ENCODE measurements at places on chromosomes 16 and 17.

GRCh38 chr16:87435372-87436224, 43.5 kb downstream of the MAP1LC3B start:
- DNase-seq = no peak

DNA sequence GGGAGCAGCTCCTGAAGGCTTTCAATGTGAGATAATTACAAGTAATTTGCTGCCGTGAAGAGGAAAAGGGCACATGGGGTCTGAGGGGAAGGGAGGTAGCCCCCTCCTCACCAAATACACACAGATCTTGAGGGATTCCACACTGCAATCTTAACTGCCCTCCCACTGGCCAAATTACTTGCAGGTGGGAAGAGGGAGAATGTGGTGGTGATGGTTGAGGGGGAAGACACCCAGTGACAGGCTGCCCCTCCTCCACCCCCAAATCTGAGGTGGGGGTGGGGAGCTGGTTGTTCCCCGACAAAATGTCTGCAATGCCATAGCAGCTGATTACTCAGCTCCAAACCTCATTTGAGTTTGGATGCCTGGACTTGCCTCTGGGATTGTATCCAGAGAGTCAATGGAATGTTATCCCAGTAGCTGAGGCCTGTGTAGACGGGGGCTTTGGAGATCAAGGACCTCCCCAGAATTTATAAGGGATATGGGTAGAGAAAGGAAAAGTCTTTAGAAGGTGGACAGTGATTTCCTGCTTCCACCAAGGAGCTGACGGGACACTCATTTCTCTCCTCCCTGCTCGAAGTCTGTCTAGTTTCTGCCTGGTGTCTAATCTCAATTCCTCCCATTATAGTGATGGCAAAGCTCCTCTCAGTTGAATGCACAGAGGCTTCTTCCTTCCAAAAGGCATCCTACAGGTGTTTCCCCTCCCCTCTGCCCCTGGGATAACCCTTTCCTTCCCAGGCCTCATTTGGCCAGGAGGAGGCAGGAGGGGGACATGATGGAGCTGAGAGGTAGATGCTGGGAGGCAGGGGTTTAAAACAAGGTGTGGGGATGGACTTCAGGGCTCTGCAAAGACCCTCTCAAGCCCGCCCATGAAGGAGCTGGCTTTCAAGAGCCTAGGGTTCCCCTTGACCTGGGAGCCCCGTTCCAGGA, 8.7 kb downstream of the DLX4 start:
- no peak for DNase-seq

DNA sequence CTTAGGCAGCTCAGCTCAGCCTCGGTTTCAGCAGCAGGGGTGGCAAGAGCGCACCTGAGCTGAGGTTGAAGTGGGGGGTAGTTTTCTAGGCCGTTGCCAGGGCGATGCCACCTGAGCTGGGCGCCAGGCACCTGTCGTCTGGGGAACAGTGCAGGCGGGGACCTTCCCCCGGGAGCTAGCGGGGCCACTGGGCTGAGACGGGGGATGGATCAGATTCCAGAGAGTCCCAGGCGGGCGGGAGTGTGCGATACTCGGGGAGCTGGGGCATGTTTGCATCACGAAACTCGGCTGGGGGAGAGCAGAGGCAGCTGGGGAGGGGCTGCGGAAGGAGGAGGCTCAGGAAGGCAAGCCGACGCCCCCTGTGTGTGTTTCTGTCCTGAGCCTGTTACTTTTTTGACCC, 477 bp upstream of the CLDN9 start:
- no peak for DNase-seq

DNA sequence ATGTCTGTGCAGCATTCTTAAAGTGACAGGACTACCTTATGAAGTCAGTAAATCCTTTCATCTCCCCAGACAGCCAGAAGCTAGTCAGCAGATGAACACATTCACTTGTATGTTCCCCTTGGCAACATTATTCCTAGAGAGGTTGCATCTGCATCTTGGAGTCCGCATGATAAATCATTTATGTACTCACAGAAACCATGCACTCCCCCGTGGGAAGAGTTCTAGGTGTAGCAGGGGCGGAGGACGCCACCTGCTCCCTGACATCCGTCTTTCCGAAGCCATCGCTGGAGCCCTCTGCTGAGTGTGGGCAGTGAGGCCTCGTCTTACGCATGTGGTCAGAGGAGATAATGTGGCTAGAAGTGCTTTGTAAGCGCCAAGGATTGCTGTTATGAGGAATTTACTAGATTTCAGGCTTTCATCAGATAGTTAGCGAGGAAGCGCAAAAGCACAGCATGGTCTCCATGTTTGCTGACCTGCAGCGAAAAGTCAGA, 144.5 kb downstream of the RPTOR start:
- DNase-seq = no peak

GRCh38 chr17:38750312-38751121, 2.0 kb upstream of the PSMB3 start:
- no peak for DNase-seq

- no peak for DNase-seq
These were observed 281.4 kb downstream of the ZFHX3 start for GRCh38 chr16:72766506-72766905.

DNA sequence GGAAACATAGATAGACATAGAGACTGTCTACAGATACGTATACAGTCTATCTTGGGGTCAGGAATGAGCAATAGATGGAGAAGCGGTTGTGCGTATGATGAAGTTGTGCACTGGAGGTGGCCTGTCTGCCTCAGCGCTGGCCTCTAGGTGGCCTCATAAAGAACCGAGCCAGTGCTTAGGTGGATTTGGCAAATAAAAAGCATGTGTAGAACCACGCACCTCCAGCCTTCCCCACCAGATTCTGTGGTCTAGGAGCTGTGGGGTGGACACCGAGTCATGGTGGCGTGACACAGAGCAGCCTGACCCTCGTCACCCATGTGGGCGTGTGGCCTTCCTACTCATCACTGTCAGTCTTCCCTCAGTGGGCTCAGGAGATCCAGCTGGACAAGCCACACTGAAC, 34.0 kb downstream of the PGS1 start:
- no peak for DNase-seq

- DNase-seq = no peak
These were observed 15.4 kb upstream of the HOXB9 start for GRCh38 chr17:48641541-48642058.

DNA sequence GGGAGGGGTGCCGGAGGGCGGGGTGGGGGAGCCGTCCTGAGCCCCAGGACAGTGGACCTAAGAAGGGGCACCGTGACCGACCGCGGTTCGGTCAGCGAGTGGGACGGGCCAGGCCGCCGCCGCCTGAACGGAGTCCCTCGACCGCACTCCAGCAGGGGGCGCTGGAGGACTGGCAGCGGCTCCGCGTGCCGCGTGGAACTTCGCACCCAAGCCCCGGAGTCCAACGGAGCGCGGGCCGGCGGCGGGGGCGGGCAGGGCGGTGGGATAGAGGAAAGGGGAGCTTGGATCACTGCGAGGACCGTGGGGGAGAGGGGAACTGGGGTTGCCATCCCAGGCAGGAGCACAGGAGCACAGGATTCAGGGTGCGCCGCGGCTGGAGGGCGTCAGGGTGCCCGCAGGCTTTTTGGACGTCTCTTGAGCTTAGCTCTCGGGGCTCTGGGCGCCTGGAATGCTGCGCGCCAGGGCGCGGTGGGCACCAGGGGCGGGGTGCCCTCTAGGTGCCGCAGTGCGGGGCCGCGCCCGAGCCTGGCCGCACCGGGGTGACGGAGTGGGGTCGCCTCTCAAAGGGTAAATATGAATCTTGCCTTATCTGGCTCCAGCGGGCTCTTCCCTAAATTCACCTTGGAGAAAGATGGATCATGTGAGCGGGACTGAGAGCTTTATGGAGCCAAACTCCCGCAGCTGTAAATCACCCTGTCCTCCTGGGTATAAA, 379 bp upstream of the OTOP2 start:
- DNase-seq = peak; percentile 58

DNA sequence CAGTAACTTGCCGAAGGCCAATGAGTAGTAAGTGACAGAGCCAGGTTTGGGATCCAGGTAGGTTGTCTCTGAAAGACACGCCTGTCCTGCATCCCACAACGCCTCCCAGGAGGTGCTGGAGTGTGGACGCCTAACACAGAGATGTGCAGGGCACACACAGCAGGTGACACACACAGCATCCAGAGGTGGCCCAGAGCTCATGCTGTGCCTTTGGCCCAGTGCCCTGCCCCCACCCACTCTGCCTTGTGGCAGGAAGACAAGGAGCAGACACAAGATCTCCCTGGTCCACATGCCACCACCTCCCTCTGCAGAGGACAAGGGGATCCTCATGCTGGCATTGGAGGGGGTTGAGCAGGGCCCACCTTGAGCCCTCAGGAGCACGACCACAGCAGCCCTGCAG, 14.7 kb upstream of the STH start:
- DNase-seq = no peak

GRCh38 chr16:11759163-11759834, 16.6 kb upstream of the TXNDC11 start:
- no peak for DNase-seq

DNA sequence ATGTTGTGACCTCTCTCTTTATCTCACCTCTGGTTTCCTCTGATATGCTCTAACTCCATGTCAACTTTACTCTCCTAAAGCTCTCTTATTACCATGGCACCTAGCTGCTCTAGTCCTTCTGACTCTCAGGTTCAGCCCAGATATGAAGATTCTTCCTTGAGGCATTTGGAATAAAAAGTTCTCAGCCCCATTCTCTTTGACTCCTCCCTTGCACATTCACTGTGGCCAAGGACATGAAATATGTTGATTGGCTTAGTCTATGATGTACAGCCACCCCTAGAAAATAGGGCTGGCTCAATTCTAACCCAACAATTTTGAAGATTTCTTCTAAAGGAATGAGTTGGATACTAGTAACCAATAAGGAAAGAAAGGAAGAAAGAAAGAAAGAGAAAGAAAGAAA, 20.8 kb upstream of the GAS7 start:
- no peak for DNase-seq

GRCh38 chr17:57521606-57522005, 223.5 kb downstream of the CCDC182 start:
- DNase-seq = no peak

GRCh38 chr17:48678141-48678971, 44.0 kb downstream of the PRAC1 start:
- peak; percentile 0 for DNase-seq

DNA sequence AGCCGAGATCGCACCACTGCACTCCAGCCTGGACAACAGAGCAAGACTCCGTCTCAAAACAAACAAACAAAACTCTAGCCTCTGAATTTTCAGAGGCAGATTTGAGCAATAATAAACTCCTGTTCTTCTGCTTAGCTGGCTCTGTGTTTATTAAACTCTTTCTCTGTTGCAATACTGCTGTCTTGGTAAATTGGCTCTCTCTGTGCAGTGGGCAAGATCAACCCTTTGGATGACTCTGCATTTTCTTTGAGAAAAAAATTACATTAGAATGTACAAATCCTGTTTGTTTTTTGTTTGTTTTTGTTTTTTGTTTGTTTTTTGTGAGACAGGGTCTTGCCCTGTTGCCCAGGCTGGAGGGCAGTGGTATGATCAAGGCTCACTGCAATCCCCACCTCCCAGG, 75.8 kb upstream of the RPH3AL start:
- DNase-seq = no peak

- DNase-seq = no peak
These were observed 1.4 kb upstream of the GEMIN4 start for GRCh38 chr17:753418-753817.

Data from C1 segment of cervical spinal cord (tissue), 14 donors.